ENCODE measurements at places on chromosomes 6 and 20. TPM values are rescaled to one million over a fixed set of nuclear protein-coding genes. Genes with fewer than 3 reads are reported as not detected.

DNA sequence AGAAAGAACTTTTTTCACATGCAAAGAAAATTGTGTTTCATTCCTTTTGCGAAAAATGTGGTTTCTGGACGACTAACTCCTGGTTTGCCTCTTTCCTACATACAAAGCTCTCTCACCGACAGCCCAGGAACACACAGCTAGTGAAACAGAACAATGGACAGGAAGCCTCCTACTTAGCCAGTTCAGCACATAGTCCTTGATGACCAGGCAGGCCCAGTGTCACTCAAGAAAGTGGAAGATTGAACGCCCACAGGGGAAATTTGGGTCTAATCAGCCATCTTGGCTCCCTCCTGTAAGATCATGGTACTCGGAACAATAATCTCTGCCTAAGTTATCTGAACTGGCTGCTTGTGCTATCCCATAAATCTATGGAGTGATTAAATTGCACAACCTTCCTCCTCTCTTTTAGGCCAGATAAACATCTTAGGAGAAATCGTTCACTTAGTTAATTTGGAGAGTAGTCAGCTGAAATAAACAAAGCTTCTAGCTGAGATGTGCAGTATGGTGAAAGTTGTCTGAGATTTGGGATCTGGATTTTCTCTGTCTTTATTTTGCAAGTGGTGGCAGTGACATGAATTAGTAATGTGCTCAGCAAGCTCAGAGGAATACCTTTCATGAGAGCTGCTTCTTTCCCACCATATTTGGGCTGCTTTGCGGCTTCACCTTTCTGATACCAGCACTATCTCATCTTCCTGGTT lies 147.0 kb downstream of the MTFR2 start:
- no peak for DNase-seq

PLCG1 gene
- total RNA-seq, result 46.1 TPM

CD24 gene
- total RNA-seq, result 0.71 TPM

GLP1R gene
- 7.5 TPM for total RNA-seq

DNA sequence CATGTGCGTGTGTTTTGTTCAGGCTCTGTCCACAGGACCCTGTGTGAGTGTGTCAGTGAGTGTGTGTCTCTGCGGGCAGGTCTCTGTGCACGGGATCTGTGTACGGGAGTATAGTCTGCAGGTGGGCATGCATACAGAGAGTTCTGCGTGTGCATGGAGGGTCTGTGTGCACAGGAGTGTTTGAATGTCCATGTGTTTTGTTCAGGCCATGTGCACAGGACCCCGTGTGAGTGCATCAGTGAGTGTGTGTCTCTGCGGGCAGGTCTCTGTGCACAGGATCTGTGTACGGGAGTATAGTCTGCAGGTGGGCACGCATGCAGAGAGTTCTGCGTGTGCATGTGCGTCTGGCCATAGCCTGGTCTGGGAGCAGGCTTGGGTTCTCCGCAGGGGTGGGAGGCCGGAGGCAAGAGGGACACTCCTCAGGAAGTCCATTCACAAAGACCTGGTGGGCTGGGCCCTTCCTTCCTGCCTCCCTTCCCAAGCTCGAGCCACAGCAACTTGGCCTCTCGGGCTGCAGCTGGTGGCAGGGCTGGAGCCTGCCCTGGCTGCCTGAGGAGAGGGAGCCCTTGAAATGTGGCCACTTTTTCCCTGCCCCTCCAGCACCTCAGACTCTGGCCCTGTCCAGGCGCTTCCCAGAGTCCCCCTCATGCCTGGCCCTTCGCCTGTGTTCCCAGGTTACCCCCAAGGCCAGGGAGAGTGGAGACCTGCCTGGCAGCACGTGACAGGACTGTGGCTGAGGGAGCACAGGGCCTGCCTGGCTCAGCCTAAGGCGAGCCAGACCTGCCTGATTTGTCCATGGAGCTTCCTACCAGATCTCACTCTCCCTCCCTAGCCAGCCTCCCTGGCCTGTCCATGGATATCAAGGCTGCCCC lies 6.8 kb downstream of the HSPA12B start:
- DNase-seq, result peak; percentile 61

Measured in left ventricle myocardium inferior (tissue), 1 donor.